ENCODE measurements at places on chromosomes 5 and 9.

DNA sequence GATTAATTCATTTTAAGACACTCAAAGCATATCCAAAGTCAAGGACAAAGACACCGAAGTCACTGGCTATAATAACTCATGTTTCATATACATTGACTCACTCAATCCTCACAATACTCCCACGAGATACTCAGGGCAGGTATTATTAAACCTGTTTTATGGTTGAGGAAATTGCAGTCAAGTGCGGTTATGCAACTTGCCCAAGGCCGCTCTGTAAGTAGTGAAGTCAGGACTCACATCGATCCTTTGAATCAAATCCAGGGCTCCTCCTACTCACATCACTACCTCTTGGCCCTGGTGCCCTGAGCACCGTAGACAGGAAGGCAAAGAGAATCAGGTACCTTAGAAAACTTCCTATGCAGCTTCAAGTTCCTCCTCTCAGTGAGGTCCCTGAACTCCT is 87.8 kb upstream of the APC start:
- no peak for DNase-seq

DNA sequence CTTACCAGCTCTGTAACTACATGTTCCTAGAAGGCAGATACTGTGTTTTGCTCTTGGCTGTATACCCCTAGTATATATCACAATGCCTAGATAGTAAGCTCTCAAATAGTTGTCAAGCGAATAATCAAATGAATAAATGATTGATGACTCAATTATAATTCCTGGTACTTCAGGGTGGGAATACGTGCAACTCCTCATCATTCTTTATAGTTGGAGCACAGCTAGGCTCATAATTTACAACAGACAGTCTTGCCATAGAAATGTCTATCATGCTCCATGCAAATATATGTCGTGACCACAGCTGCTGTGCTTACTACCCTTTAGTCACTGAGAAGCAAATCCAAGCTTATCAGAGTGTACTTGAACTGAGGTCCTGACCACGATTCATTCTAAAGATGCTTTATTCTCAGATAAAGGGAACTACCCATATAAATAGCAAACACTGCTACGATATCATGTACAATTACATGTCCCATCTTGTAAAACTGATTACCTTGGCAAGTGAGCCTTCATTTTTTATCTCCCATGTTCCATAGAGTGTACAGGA is 52.1 kb downstream of the STRBP start:
- no peak for DNase-seq

DNA sequence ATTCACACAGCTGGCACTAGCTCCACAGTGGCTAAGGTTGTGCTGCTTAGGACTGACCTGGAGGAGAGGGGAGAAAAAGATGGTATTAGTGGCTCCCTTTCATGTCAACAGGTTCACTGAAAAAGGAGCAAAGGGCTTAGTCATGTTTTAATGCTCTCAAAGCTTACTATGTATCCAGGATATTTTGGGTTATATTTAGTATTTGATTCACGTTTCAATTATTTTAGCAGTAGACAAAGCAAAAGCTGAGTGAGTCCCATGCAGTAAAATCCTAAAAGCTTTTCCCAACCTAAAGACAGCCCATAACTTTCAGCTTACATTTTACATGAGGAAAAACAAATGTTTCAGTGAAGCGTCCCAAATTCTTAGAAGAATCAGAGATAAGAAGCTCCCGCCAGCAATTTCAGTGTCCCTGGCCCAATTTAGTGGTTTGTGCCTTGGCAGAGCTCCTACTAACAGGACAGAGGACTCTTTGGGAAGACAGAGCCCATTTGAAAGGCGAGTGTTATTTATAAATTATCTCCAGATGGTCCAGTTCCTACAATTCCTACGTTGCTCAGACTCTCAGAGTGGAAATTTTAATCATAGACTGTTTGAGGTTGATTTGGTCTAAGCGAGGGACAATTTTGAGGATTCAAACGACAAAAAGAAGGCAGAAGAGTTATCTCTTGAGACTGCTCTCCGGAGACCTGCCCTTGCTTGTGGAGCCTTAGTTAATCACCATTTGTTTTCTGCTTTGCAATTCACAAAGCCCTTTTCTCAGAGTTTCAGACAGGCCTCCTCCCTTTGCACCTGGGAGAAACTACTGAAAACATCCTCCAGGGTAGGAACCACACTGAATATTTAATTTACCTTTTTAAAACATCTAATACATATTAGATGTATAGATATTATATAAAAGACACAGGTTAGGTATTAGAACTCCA is 225.0 kb upstream of the ANKRD55 start:
- DNase-seq = no peak

GRCh38 chr9:88536951-88537760 is 2.2 kb downstream of the NXNL2 start:
- DNase-seq = no peak

DNA sequence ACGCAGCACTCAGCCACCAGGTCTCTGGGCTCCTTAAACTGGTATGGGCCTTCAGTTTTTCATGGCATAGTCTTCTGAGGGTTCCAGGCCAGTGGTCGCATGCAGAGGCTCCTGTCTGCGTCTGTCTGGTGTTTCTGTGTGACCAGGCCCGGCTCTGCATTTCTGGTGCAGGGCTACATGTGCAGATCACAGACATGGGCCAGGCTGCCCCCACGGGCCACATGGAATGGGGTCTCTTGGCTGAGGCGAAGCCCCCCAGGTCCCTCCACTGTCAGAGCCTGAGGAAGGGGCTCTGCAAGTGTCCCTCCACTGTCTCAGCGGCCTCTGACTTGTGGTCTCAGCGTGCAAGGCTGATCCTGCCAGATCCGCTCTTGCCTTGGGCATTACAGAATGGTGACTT is 15.6 kb upstream of the CARD19 start:
- peak; percentile 5 for DNase-seq

GRCh38 chr9:94490465-94490864 is 64.4 kb upstream of the PCAT7 start:
- no peak for DNase-seq

DNA sequence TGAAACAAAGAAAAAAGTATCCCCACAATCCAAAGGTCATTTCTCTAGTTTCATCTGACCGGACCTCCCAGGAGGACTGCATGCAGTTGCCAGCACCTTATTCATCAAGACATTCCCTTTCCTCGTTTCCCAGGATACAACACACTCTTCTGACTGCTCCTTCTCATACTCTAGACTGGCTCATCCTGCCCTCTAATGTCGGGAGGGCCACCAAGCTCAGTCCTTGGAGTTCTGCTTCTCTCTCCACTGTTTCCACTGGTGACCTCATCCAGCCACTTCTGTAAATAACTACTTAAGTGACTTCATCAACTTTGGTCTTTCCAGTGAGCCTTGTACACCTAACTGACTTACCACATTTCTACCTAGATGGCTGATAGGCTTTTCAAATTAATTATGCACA is 179.1 kb downstream of the EPB41L4A start:
- no peak for DNase-seq

- no peak for DNase-seq
These were observed 292.8 kb downstream of the YTHDC2 start for GRCh38 chr5:113806250-113806649.

DNA sequence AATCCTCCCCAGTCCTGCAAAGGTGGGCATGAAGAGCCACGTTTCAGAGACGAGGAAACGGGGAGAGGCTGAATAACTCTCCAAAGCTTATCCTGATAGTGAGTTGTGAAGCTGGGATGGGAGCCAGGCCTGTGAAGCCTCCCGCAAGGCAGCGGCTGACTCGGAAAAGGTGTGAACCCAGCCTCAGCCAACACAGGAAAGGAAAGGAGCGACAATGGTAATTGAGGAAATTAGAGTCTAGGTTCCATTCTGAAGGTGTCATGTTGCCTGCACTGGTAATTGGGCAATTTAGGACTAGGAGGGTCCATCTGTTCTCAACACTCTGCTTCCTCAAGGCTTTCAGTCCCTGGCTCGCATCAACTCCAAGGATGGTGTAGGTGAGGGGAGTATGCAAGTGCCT is 83.4 kb downstream of the LIFR start:
- DNase-seq = no peak

DNA sequence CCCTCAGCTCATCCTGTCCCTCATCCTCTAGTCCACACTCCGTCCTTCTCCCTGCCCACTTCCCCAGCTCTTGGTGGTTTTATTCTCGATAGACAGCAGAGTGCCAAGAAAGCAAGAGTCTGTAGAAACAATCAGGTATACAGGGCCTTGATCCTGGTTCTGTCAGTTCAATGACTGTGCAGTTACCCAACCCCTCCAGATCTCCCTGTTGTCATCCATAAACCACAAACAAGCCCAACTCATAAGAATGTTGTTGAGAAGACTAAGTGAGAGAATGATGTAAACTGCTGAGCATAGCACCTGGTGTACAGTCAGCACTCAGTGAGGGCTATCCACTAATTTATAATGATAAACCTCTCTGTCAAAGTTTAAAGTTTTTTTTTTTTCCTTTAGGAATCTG is 31.3 kb downstream of the ISL1 start:
- DNase-seq = no peak

DNA sequence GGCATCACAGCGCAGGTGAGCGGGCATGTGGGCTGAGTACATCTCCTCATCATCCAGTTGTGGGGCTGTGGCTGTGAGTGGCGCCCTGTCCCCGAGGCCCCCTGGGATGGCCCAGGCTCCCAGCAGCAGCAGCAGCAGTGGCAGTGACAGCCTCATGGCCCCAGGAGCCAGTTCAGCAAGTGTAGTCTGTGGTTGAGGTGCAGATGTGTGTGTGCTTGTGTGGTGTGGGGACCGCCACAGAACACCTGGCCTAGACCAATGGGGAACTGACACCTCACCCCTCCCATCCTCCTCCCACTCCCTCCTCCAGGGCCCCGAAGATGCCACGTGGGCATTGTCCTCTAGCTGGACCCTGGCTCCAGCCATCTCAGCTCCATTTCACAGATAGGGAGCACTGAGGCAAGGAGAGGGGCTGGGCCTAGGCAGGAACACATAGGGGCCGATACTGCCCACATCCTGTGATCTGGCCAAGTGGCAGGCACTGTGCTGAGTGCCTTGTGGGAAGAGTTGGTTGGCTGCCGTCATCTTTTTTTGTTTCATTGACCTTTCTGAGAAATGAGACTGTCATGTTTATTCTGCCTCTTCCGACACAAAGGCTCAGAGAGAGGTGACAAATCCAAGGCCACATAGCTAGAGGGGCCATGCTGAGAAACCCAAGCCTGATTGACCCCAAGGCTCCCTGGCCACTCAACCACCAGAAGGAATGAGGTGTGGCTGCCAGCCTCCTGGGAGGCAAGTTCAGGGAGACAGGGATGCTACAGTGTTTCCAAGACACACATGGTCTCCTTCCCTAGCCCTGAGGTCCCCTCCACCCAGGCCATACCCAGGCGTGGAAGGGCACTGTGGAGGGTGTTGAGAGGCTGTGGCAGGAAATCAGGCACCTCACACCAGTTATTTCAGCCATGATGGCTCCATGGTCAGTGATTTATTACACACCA is at the start of gene MZB1:
TSS of gene MZB1 (minus strand) at position 213 of the 938 bp plus-strand sequence. CDS start at position 156, 57 bp downstream.
- DNase-seq = peak; percentile 55

DNA sequence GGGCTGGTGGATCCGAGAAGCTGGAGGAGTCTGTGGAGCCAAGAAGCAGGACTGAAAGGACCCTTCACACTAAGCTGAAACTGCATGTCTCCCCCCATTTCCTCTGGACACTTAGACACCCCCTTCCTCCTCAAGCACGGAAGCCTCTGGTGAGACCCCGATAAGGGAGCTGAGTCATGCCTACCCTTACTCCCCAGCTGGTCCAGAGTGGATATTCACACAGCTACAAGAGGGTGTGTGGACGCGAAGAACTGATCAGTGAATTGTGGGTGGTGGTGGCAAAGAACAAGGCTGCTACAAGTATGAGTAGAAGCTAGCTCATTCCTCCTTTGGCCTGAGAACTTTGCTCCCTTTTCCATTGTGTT is 4.3 kb downstream of the TLN1 start:
- no peak for DNase-seq

DNA sequence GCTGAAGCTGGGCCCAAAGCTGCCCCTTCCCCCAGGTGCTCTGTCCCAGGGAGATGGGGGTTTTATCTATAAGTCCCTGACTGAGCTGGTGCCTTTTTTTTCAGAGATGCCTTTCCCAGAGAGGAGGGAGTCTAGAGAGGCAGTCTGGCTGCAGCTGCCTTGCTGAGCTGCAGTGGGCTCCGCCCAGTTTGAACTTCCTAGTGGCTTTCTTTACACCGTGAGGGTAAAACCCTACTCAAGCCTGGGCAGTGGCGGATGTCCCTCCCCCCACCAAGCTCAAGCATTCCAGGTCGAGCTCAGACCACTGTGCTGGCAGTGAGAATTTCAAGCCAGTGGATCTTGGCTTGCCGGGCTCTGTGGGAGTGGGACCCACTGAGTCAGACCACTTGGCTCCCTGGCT is 41.3 kb downstream of the CAVIN4 start:
- DNase-seq = no peak

- DNase-seq = no peak
These were observed 11.9 kb downstream of the LAMC3 start for GRCh38 chr9:131020862-131021261.

GRCh38 chr5:180592176-180592575 is 877 bp upstream of the SCGB3A1 start:
- no peak for DNase-seq

DNA sequence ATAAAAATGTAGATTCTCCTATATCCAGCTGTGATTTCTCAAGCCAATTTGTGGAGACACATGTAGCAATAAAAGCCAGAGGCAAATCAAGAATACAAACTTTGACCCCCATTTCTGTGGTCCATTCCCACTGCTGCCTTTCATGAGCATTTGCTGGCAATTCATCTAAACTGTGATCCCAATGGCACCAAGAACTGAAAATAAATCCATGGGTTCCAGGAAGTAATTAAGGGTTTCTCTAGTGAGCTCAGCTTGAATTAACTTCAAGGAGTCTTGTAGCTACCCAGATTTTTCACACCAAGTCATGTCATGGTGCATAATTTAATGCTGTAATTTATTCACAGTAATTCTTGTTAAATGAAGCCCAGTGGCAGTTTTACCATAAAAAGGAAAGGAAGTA is 145.0 kb upstream of the SMC2 start:
- no peak for DNase-seq

GRCh38 chr9:16413509-16414016 is 456.9 kb downstream of the BNC2 start:
- no peak for DNase-seq

Measured in activated T-cell treated with anti-CD3 and anti-CD28 coated beads, Interleukin-2, amount 50 U/mL, for 1 hour (primary cell).